ENCODE measurements at places on chromosomes 11 and 22. TPM values are rescaled to one million over a fixed set of nuclear protein-coding genes. Genes with fewer than 3 reads are reported as not detected.
A peak's percentile ranks its signal among the peaks of the same experiment; 100 is the strongest.

- H3K36me3 ChIP-seq, result peaks cover 3% of the 10 kb centered on the region
- no peak overlapping the region for H3K27ac ChIP-seq
- no peaks in the 10 kb centered on the region for H3K27me3 ChIP-seq
- DNase-seq, result no peak
Measured at GRCh38 chr11:125978778-125979407, 33.0 kb downstream of the VSIG10L2 start.

DNA sequence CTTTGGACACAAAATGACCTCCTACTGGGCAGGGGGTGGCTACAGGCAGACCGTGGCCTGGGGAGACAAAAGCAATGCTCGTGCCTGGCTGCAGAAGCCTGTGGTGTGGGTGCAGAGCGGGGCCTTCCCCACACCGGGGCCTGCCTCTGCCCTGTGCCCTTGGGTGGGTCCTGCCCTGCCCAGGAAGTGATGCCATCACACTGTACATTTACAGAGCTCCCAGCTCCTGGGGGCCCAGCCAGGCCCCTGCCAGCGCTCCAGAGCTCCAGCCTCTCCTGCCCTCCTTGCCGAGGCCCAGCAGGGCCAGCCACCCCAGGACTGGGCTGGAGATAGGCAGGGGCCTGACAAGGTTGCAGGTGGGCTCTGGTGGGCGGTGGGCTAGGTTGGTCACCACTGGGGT is 40.1 kb downstream of the MUC5B start:
- H3K36me3 ChIP-seq, result no peaks in the 10 kb centered on the region
- H3K4me1 ChIP-seq, result peaks cover 32% of the 10 kb centered on the region

- no peaks in the 10 kb centered on the region for H3K36me3 ChIP-seq
- H3K27ac ChIP-seq, result no peak overlapping the region
- DNase-seq, result no peak
- no peak overlapping the region for H3K4me3 ChIP-seq
- H3K27me3 ChIP-seq, result no peaks in the 10 kb centered on the region
Measured at GRCh38 chr22:24435861-24436371, 8.5 kb downstream of the ADORA2A start.

DNA sequence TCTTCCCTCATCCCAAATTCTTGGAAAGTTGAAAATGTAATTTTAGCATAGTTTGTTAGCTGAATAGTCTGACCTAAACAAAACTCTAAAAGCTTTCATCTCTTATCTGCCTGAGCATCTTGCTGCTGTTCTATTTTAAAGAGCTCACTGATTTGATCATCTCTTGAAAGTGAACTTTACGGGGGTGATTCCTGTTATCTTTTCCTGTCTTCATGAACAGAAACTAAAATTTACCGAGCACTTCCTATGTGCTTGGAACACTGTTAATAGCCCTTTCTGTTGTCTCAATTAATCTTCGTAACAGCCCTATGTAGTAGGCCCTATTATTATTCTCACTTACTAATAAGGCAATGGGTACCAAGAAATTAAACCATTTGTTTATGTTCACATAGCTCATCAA is 12.3 kb downstream of the AMOTL1 start:
- no peak for DNase-seq
- no peaks in the 10 kb centered on the region for H3K36me3 ChIP-seq
- H3K4me1 ChIP-seq, result peaks cover 7% of the 10 kb centered on the region
- H3K27me3 ChIP-seq, result no peaks in the 10 kb centered on the region

- H3K4me1 ChIP-seq, result no peaks in the 10 kb centered on the region
- H3K4me3 ChIP-seq, result no peak overlapping the region
- H3K27ac ChIP-seq, result no peak overlapping the region
- no peak for DNase-seq
- H3K36me3 ChIP-seq, result no peaks in the 10 kb centered on the region
Measured at GRCh38 chr11:68396516-68396915, 64.0 kb upstream of the PPP6R3 start.

DNA sequence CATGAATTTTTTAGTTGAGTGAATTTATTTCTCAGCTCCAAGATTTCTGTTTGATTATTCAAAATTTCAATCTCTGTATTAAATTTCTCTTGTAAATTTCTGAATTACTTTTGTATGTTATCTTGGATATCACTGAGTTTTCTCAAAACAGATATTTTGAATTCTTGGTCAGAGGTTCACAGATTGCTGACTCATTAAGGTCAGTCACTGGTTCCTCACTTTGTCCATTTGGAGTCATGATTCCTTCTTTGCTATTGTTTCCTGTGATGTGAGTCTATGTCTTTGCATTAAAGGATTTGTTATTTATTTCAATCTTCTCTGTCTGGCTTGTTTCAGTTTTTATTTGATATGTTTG is 10.2 kb upstream of the IL17RA start:
- no peak overlapping the region for H3K4me3 ChIP-seq
- peaks cover 9% of the 10 kb centered on the region for H3K4me1 ChIP-seq
- H3K36me3 ChIP-seq, result no peaks in the 10 kb centered on the region
- DNase-seq, result no peak
- no peaks in the 10 kb centered on the region for H3K27me3 ChIP-seq

DNA sequence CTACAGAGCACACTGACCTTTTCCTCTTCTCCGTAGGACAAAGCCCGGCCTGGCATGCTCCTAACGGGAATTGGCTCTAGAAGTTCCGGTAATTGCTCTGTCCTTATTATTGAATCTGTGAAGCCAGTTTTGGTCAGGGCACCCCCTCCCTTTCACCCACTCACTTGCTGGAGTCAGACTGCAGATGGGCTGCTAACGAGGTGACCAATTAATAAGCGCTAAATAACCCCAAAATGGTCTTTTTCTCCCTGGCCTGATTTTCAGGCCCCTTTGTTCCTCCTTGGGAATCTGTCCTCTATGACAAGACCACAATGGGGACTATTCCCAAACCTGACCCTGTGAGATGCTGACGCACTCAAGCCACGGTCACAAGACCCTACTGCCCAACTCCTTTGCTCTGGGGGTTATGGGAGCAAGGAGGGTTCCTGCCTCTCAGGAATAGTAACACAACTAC is 610.0 kb upstream of the CADM1 start:
- H3K27ac ChIP-seq, result no peak overlapping the region
- H3K4me1 ChIP-seq, result no peaks in the 10 kb centered on the region
- H3K36me3 ChIP-seq, result no peaks in the 10 kb centered on the region
- no peak overlapping the region for H3K4me3 ChIP-seq
- no peak for DNase-seq

GRCh38 chr11:92628401-92629292 is 340.8 kb upstream of the MTNR1B start:
- no peaks in the 10 kb centered on the region for H3K4me1 ChIP-seq
- no peak for DNase-seq
- H3K27ac ChIP-seq, result no peak overlapping the region
- no peaks in the 10 kb centered on the region for H3K36me3 ChIP-seq
- no peaks in the 10 kb centered on the region for H3K27me3 ChIP-seq

GRCh38 chr11:100501450-100501849 is 185.6 kb upstream of the ARHGAP42 start:
- H3K27ac ChIP-seq, result no peak overlapping the region
- H3K36me3 ChIP-seq, result no peaks in the 10 kb centered on the region
- H3K4me1 ChIP-seq, result no peaks in the 10 kb centered on the region
- no peak overlapping the region for H3K4me3 ChIP-seq
- H3K27me3 ChIP-seq, result peaks cover 7% of the 10 kb centered on the region

DNA sequence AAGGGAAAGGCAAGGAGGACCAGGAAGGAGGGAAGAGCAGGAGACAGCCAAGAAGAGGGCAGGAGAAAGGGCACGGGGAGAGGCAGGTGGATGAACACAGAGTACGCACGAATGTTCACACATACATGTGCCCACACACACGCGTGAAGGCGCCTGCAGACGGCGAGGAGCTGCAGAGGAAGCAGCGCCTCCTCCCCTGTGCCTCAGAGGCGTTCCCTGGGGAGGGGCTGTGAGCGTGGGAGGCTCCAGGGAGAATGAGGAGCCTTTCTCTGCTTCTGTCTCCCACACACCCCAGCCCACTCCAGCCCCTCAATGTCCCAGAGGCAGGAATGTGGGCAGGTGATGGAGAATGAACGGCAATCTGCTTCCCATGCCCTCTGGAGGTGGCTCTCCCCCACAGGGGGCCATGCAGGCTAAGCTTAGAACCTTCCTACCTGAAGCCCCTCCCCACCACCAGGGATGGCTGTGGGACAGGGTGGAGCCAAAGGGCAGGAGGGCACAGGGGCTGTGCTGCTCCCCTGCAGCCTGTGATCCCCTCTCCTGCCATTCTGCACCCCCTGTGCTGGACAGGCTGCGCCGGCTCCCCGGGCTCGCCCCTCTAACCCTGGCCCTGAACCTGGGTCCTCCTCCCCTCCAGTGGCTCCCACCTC is 25.3 kb downstream of the PPM1F start:
- no peak for DNase-seq
- H3K36me3 ChIP-seq, result peaks cover 14% of the 10 kb centered on the region
- H3K4me1 ChIP-seq, result no peaks in the 10 kb centered on the region
- H3K27me3 ChIP-seq, result no peaks in the 10 kb centered on the region
- no peak overlapping the region for H3K4me3 ChIP-seq

DNA sequence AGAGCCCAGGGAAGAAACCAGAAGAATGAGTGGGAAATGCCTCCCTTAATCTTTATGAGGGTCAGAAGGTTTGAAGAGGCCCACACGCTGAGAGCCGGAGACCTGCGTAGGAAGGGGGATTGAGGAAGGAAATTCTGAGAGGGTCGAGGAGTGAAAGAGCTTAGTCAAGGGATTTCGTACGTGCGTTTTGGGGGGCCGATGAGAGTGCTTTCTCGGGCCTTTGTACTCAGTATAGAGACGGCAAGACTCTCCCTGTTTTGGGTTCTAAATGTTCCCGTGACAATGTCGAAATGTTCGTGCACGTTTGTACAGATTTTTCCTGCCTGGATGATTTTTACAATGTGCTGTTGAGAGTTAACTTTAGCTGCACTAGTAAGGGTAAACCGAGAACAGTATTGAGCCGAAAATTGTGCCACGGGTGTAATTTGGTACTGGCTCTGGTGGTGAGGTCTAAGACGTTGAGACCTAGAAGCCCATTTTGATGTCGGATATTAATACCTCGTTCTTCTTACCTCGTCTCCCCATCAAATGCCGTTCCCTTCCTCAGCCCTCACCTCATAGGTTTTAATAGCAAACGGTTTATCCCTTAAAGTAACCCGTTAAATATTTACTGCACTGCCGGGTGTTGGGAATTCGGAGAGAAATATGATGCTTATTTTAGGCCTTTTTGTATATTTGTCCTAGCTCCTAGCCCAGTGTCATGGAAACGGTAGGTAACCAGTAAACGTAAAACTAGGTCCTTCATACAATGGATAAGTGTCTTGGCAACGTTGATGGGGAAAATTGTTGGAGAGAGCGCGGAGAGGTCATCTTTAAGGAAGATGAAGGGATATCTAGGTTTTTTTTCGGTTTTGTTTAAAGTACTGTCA is 734 bp downstream of the C11orf58 start:
- peak overlapping the region; percentile 86 for H3K4me3 ChIP-seq
- H3K4me1 ChIP-seq, result peaks cover 14% of the 10 kb centered on the region
- peak overlapping the region; percentile 50 for H3K27ac ChIP-seq
- no peaks in the 10 kb centered on the region for H3K36me3 ChIP-seq

DNA sequence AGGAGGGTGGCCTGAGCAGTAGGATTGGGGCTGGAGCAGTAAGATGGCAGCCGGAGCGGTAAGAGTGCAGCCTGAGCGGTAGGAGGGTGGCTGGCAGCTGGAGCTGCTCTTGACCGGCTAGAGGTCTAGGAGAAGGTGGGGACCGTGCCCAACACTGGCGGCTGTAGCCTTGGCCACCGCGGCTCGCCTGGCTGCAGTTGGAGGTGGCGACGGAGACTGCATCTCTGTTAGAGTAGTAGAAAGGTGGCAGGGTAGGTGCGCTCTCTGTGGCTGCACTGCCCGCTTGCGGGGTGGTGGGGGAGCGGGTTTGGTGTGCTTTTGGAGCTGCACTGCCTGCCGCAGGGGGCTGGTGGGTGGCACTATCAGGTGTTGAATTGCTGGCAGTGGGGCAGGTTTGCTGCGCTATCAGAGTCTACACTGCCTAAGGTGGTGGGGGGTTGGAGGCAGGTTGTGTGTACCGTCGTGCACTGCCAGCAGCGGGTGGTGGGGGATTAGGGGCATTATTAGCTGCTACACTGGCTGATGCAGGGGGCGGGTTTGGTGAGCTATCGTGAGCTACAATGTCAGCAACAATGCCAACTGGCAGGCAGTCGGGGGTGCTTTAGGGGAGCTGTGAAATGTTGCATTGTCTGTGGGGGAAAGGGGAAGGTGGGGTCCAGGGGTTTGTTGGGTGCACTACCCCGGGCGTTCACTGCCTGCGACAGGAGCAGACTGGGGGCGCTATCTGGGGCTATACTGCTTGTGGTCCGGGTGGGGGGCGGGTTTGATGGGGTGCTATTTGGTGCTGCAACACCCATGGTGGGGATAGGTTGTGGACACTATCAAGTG is 4461.3 kb upstream of the OR11H1 start:
- DNase-seq, result no peak
- no peaks in the 10 kb centered on the region for H3K36me3 ChIP-seq
- no peak overlapping the region for H3K4me3 ChIP-seq
- H3K27ac ChIP-seq, result no peak overlapping the region
- no peaks in the 10 kb centered on the region for H3K27me3 ChIP-seq

DNA sequence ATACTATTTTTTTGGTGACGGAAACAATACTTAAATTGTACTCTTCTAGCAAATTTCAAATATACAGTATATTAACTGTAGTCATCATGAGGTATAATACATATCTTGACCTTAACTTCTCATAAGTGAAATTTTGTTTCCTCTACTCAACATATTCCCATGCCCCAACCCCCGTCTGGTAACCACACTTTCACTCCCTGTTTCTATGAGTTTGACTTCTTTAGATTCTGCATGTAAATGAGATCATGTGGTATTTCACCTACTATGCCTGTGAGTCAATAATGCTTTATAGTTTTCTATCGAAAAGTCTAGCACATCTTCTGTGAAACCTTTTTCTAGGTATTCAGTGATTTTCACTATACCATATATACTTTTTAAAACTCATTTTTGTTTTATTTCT is 663.2 kb downstream of the CNTN5 start:
- no peaks in the 10 kb centered on the region for H3K27me3 ChIP-seq
- DNase-seq, result no peak
- no peak overlapping the region for H3K4me3 ChIP-seq
- no peak overlapping the region for H3K27ac ChIP-seq

Gene HIC2
- 6.7 TPM for total RNA-seq

Gene AQP11
- total RNA-seq, result 0.20 TPM

All from HCT116 (cell line).